M059J (cell line): ENCODE measurements at places on chromosomes 2 and 18.
A peak's percentile ranks its signal among the peaks of the same experiment; 100 is the strongest.

DNA sequence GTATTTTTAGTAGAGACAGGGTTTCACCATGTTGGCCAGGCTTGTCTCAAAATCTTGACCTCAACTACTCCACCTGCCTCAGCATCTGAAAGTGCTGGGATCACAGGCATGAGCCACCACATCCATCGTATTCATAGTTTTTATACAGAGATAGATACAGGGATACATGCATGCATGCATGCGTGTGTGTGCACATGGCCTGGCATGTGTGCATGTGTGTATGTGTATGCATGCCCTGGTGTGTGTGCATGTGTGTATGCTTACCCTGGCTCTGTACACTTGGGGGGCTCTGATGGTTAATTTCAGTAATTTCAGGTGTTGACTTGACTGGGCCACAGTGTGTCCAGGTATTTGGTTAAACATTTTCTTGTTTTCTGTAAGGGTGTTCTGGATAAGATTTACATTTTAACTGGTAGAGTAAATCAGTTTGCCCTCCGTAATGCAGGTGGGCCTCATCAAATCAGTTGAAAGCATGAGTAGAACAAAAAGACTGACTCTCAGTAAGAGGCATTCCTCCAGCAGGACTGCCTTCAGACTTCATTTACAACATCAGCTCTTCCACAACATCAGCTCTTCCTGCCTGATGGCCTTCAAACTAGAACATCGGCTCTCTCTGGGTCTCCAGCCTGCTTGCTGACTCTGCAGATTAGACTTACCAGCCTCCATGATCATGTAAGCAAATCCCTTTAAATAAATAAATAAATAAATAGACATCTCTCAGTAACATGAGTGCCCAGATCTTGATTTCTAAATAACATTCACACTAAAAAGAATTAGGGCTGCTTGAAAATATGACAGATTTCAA lies 30.8 kb downstream of the SESTD1 start:
- no peak for DNase-seq

- no peak for DNase-seq
These were observed 46.9 kb downstream of the TTC32 start for GRCh38 chr2:19854596-19855541.

- peak; percentile 13 for DNase-seq
These were observed 32.3 kb upstream of the VWC2L start for GRCh38 chr2:214378455-214379103.

GRCh38 chr2:40534528-40534927 lies 82.6 kb upstream of the SLC8A1 start:
- peak; percentile 45 for DNase-seq

DNA sequence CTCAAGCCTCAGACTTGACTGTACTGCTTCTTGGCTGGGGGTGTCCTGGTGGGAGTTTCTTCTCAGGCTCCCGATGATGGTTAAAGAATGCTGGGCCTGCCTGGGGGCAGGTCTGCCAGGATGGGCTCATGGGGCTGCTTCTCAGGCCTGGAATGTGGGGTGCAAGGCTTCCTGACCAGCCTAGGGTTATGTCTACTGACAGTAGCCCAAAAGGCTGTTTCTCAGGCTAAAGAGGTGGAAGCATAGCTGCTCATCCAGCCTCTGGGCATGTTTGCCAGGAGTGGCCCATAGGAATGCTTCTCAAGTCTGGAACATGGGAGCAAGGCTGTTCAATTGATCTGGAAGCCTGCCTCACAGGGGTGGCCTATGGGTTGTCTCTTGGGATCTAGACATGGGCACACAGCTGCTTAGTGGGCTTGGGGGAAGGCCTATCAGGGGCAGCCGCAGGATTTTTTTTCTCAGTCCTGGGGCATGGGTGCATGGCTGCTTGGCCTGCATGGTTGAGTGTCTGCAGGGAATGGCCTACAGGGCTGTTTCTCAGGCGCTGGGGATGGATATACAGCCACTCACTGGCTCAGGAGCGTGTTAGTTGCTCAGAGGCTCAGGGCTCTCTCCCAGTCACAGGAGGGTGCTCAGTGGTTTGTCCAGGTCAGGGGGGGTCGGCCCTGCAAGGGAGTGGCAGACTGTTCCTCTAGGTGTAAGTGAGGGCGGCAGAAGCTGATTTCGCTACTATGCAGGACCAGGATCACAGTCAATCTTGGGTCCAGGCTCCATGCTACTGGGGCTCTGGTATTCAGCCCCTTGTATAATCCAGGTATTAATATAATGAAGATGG lies 617.3 kb upstream of the REG3G start:
- no peak for DNase-seq

- DNase-seq = peak; percentile 51
These were observed 123.2 kb downstream of the TMEM17 start for GRCh38 chr2:62382757-62383156.

DNA sequence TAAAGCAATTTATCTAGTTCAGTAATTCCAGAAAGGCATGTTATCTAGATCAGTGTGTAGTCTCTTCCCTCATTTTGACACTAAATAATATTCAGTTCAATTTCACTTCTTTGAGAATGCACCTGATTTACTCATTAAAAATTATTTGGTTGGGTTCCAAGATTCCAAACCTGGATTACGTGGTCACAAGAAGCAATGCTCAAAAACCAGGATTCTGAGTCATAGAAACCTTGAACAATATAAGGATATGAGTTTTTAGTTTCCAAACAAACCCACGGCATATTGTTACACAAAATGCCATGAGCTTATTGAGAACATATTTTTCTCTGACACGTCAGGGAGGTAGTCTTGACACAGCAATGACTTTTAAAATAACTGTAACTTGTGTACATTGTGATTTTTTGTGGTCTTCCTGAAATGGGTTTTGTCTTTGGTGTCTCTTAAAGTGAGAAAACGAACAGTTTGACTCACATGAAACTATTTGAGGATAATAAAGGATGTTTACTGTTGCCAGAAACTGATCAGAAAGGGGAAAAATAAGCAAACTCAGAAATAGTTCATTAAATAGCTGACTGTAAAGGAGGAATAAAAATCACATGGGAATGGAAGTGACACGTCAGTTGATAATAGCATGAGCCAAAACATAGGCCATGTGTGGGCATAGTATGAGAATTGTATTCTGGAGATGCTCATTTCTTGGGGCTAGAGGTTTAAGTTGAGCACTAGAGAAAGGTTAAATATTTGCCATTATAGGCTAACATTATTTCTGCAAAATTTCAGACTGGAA lies 617.7 kb upstream of the CDH2 start:
- DNase-seq = peak; percentile 84

DNA sequence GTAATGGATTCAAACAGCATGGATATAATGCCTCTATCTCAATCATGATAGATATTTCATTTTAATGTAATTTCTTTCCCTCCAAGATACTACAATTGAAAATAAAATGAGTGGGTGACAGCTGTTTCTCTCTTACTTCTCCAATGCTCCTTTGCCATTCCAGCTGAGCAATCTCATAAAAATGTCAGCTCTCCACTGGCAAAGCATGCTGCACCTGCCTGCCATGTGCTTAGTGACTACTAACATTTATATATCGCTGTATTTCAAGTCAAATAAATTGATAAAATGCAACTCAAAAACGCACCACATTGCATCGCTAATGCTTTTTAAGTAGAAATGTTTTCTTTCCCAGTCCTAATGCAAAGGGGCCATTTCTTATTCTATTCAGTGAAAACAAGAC lies 1093.9 kb downstream of the CBLN2 start:
- no peak for DNase-seq

DNA sequence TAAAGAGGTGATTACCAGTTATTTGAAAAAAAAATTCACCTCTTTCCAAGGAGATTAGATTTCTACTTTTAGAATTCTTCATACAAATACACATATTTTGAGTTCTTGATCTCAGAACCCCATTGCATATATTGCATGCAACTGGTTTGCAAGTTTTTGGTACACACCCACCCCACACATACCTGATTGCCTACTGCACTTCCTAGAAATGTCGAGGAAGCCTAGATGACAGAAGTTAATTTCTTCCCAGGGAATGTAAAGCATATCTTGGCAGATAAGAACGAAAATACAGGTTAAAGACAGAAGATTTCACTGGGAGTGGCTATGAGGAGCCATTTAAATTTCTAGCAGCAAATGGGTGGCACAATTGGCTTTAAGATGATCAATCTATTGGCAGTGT lies 67.1 kb upstream of the IL1R1 start:
- no peak for DNase-seq
